ENCODE measurements at places on chromosomes 13 and 19.

DNA sequence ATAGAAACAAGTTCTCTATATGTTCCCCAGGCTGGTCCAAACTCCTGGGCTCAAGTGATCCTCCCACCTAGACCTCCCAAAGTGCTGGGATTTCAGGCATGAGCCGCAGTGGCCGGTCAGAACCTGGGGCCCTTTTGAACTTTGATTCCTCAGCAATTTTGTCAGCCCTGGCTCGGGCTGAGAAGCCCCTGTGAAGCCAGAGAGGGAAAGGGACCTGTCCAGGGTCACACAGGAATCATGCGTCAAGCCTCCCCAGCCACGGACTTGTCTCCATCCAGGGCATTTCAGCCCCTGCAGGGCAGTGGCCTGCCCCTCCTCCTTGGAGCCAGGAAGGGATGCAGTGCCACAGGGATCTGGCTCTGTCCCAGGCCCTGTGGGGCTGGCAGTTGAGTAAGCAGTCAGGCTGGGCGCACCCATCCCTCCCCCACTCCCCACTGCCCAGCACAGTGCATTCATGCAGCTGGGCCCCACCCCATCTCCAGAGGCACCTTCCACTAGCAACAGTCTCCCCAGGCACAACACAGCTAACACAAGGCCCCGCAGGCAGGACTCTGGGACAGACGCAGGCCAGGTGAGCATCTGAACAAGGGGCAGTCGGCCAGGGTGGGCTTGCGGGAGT, at the start of gene CAPS:
TSS of gene CAPS (plus strand) at position 516 of the 619 bp plus-strand sequence. CDS start 153 bp downstream, outside the sequence.
- DNase-seq, result peak; percentile 60

GRCh38 chr13:42333613-42334328, 61.8 kb downstream of the AKAP11 start:
- DNase-seq, result no peak

DNA sequence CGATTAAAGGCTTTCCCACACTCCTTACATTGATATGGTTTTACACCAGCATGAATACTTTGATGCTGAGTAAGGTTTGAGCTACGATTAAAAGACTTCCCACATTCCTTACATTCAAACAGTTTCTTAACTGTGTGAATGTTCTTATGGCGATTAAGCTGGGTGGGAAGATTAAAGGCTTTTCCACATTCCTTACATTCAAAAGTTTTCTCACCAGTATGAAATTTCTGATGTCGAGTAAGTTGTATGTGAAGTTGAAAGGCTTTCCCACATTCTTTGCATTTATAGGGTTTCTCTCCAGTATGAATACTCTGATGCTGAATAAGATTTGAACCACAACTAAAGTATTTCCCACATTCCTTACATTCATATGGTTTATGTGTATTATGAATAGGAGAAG, 20.0 kb downstream of the ZNF780B start:
- DNase-seq, result no peak

DNA sequence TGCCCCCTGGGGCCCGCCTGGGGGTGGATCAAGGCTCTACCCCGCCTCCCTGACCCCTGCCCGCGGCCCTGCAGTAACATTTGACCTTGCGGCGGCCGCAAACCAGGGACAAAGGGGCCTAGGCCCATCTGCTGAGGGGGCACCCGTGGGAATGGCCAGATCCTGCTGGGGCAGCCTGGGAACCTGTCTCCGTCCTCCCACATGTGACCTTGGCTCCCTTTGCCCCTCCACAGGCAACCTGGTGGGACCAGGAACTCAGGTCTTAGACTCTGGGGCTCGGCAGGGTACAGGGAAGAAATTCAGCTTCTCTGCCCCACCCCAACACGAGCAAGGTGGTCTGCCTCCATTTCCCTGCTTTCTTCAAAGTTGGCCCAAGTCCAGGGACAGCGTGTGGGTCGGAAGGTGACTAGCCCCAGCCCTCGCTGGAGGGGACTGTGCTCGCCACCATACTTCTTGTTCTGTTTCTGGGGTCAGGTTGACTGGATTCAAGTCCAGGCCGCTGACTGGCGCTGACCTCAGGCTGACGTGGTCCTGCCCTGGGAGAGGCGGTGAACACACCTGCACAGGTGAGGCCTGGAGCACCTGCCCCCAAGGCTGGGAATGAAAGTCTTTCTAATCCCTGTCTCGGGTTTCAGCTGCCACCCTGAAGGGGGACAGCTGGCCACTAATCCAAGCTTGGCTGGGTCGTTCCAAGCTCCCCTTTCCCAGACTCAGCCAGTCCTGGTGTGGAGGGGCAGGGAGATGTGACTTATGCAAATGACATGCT, 2.5 kb upstream of the NR2F6 start:
- no peak for DNase-seq

DNA sequence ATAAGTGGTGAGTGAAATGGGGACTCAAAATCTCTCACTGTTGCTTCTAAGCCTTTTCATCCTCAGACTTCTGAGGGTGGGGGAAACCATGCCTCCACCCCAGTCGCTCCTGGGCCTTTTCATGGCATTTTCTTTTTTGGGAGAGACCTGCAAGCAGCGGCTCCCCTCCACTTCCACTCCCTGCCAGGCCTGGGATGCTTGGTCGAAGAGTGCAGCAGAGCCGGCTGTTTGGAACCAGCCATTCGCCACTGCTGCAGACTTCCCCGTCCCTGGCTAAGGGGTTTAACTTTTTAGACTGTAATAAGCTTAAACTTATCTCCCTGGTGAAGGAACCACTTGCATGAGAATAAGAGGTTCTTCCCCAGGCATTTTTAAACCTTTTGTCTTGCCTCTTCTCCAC, 617.2 kb downstream of the PCDH9 start:
- no peak for DNase-seq

DNA sequence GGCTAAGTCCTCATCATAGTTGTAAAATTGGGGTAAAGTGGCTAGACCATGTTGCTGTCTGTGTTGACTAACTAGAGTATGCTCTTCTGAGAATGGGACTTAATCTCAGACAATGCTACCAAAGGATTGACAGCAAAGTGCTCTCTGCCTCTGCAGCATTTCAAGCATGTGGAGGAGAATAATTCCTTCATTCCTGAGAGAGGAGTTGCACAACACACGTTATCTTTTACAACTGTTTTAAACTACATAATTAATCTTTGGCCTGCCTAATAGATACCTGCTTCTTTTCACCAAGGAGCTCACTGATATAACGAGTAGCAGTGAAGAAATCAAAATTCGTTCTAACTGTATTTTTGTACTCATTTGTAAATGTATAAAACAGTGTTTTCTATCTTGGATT, 2172.2 kb downstream of the PCDH9 start:
- no peak for DNase-seq

DNA sequence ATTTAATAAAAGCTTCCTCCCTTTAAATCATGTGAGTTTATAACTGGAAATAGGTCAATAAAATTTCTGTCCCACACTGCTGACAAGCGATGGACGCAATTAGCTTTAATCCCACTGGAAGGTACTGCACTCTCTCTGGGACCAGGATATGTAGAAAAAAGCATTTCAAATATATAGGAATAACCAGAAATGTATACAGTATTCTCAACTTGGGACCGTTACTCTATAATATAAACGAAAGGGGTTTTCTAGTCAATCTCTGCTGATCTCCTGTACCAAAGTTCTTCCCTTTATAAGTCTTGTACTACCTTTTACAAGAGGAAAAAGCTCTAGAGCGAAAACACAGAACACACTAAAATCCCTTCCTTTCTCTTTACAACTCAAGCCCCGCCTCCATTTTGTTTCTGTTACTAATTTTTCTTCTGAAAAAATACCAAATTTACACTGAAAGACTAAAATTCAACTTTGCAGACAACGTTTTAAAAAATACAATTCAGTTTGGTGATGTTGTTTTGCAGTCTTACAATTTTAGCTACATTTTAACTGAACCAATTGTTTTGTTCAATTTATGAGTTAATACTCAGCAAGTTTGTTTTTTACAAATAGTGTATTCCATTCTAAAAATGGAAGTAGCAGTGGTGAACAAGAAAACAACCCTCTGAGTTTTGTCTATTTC, 1.7 kb upstream of the USPL1 start:
- DNase-seq, result no peak

- no peak for DNase-seq
Measured at GRCh38 chr13:36973009-36973408, 26.1 kb downstream of the ALG5 start.
